ENCODE measurements at places on chromosomes 1 and 21.
A peak's percentile ranks its signal among the peaks of the same experiment; 100 is the strongest.

DNA sequence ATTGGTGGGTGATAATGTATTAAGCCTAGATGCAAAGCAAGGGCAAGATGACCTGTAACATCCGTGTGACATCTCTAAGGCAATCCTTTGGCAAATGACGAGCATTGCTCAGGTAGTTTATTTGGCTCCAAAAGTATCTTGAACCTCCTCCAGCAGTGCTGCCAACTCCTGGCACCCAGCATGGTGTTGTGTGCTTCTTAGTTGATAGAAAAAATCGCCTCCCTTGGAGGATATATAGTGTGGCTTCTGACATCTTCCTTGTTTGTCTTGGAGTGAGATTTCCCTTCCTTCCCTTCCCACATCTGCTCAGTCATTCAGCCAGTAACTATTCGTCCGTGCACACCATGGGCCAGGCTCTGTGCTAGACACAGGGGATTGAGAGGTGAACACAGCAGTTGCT, 121.8 kb downstream of the TOMM20 start:
- DNase-seq: no peak
- peaks cover 51% of the 10 kb centered on the region for H3K4me1 ChIP-seq
- no peaks in the 10 kb centered on the region for H3K36me3 ChIP-seq
- H3K27me3 ChIP-seq: no peaks in the 10 kb centered on the region

- no peak for DNase-seq
- peaks cover 41% of the 10 kb centered on the region for H3K4me1 ChIP-seq
- H3K27me3 ChIP-seq: no peaks in the 10 kb centered on the region
- no peak overlapping the region for H3K4me3 ChIP-seq
- H3K36me3 ChIP-seq: peaks cover 13% of the 10 kb centered on the region
Observed at GRCh38 chr1:230113235-230113592, 46.2 kb downstream of the GALNT2 start.

DNA sequence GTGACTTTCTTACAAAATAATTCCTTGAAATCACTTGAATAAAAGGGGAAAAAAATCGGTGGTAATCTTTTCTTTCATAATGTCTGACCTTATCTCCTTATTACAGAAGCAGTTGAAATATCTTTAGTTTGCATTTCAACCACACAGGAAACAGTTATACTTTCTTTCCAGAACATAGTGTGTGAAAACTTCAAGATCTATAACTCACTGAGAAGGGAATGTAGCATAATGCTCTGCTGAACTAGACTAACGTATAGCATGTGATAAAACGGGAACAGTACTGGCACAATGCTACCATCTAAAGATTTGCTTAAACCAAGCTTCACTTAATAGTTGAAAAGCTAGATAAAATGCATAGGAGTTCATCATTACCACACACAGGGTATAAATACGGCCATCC, 45.0 kb downstream of the VAV3 start:
- no peak overlapping the region for H3K27ac ChIP-seq
- H3K27me3 ChIP-seq: no peaks in the 10 kb centered on the region
- peak overlapping the region; percentile 24 for H3K4me3 ChIP-seq
- DNase-seq: no peak

DNA sequence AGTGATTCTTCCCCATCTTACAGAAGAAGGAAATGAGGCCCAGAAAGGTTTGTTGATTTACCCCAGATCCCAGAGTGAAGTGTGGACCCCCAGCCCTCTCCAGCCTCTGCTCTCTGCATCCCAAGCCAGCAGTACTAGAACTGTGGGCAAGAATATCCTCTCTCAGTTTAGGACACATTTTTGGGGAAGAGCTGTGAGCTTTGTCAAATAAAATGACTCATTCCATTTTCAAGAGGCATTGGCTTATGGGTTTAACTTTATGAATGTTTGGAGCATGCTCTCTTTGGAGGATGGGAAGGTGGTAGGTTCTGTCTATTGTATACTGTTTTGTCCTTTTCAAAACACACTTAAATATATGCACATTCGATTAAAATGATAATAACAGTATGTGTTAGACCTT, 70.6 kb upstream of the CNTN2 start:
- H3K36me3 ChIP-seq: no peaks in the 10 kb centered on the region
- peaks cover 11% of the 10 kb centered on the region for H3K4me1 ChIP-seq
- peaks cover 10% of the 10 kb centered on the region for H3K27me3 ChIP-seq
- DNase-seq: no peak
- H3K4me3 ChIP-seq: no peak overlapping the region

DNA sequence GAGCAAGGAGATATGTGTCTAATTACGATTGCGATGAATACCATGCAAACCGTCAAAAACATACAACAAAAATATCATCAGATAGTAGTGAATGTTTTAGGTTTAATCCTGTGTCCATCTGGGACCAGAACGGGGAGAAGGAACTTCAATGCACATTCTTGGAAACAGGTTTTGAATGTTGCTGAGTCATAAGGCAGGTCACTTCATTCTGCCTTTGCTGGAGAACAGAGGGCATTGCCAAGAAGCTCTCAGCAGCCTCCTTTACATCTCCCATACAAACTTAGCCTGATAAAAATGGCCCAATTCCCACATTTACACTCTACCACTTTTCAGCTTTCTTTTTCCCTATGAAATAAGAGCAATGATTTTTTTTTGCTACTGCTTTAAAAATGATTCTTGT, 78.0 kb upstream of the KCNJ6 start:
- H3K27me3 ChIP-seq: peaks cover 2% of the 10 kb centered on the region
- no peaks in the 10 kb centered on the region for H3K36me3 ChIP-seq
- H3K4me1 ChIP-seq: no peaks in the 10 kb centered on the region
- H3K4me3 ChIP-seq: no peak overlapping the region
- DNase-seq: no peak

All from memory B cell (primary cell).